ENCODE measurements at places on chromosomes 16 and 17. TPM values are rescaled to one million over a fixed set of nuclear protein-coding genes. Genes with fewer than 3 reads are reported as not detected.

GRCh38 chr17:51734462-51734861 lies 424.1 kb downstream of the CA10 start:
- peak; percentile 18 for DNase-seq

- no peak for DNase-seq
These were observed 36.5 kb downstream of the CYTH1 start for GRCh38 chr17:78745407-78746088.

DNA sequence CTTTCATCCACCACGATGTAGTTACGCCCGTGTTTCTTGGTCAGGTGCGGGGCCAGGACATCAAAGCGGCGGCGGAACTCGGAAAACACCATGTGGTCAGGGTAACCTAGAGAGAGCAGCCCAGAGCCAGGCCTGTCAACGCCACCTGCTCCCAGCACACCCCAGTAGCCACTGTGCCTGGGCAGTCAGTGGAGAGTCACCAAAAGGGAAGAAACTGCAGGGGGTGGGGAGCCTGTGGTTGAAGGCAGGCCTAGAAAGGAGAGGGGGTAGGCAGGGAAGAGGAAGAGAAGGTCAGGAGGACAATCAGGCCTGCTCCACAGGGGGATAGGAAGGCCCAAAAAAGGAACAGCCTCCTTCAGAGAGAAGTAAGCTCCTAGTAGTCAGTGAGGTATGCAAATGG lies 64.1 kb downstream of the PIPOX start:
- no peak for DNase-seq

- no peak for DNase-seq
These were observed 86.9 kb downstream of the MRM3 start for GRCh38 chr17:869086-869485.

- no peak for DNase-seq
These were observed 7.0 kb downstream of the TMEM204 start for GRCh38 chr16:1540556-1540855.

DNA sequence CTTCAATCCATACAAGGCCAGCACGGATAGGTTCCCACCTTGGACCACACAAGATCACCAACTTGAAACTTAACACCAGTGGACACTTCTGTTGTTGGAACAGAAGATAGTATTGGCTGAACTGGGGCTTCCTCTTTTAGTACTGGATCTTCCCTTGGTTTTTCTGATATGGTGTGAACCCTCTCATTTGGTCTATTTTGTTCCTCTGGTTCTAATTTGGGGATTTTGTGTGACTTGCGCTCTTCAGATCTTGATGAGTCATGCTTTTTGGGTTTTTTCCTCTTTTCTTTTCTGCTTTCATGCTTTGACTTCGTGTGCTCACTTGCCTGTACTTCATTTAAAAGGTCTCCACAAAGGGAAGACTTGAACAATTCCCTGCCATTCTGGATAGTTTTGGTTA lies 39.0 kb downstream of the SOST start:
- no peak for DNase-seq

TP53TG3C gene
- total RNA-seq: not detected
